ENCODE measurements at places on chromosomes 7 and 10. TPM values are rescaled to one million over a fixed set of nuclear protein-coding genes. Genes with fewer than 3 reads are reported as not detected.

Gene IPMK
- 1.8 TPM for total RNA-seq

Gene FBXL13
- total RNA-seq = 0.33 TPM

- H3K4me3 ChIP-seq = no peak overlapping the region
- H3K27ac ChIP-seq = no peak overlapping the region
- DNase-seq = no peak
- H3K36me3 ChIP-seq = no peaks in the 10 kb centered on the region
These were observed 107.3 kb upstream of the FRMD4A start for GRCh38 chr10:14438057-14438456.

Gene OR9A2
- total RNA-seq = not detected

Gene SYCE1
- not detected for total RNA-seq

DNA sequence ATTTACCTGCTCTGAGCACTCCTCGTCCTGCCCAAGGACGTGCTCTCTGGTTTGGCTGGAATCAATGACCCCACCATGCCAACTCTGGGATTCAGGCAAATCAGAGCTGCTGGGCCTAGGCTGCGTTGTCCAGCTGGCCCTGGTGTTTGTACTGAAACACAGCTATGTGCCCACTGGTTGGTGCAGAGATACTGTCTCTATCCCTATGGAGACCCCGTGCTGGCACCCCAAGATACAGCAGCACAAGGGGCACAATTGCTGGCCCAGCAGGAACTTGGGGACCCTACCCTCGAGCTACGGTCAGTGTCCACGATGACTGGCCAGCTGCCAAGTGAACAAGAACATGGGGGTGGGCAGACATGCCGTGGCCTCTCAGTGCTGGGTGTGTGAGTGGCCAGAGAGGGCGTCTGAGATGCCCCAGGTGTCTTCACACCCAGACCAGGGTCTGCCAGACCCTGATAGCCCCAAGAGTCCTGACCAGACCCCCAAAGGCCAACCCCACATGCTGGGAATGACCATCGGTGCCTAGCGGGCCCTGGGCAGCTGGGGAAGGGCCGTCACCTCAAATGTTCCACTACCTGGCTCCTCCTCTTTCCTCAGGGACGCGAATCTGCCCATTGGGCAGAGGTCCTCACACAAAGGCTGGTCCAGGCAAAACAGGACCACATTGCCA is 79.3 kb upstream of the ZNF479 start:
- no peaks in the 10 kb centered on the region for H3K36me3 ChIP-seq
- DNase-seq = no peak
- H3K27ac ChIP-seq = no peak overlapping the region
- H3K27me3 ChIP-seq = no peaks in the 10 kb centered on the region
- H3K4me1 ChIP-seq = no peaks in the 10 kb centered on the region
- no peak overlapping the region for H3K4me3 ChIP-seq

Gene VAX1
- total RNA-seq = not detected

Gene ZDHHC6
- 15.1 TPM for total RNA-seq

- peaks cover 100% of the 10 kb centered on the region for H3K27me3 ChIP-seq
- no peak overlapping the region for H3K27ac ChIP-seq
- H3K4me3 ChIP-seq = peak overlapping the region; percentile 31
- H3K4me1 ChIP-seq = peaks cover 41% of the 10 kb centered on the region
- no peak for DNase-seq
These were observed 950 bp downstream of the EVX1 start for GRCh38 chr7:27243340-27244163.

DNA sequence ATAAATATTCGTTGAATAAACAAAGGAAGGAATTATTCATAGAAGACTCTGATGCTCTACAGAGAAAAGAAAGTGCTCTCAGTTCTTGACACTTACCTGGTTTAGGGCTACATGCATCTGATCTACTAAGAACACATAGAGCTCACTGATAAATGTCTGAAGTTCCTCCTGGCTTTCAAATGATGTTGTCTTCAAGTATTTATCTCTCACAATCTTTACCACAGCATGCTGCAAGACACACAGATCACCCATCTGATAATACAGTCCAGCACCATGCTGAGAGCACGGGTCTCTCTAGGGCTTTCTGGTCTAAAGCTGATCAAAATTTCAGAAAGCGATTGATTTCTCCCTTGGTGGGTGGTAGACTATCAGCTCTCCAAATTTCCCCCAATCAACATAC is 44.5 kb upstream of the MRPS16 start:
- DNase-seq = no peak
- no peaks in the 10 kb centered on the region for H3K4me1 ChIP-seq
- no peak overlapping the region for H3K27ac ChIP-seq
- no peak overlapping the region for H3K4me3 ChIP-seq
- peaks cover 12% of the 10 kb centered on the region for H3K36me3 ChIP-seq
- H3K27me3 ChIP-seq = no peaks in the 10 kb centered on the region

Gene HOXA7
- total RNA-seq = not detected

DNA sequence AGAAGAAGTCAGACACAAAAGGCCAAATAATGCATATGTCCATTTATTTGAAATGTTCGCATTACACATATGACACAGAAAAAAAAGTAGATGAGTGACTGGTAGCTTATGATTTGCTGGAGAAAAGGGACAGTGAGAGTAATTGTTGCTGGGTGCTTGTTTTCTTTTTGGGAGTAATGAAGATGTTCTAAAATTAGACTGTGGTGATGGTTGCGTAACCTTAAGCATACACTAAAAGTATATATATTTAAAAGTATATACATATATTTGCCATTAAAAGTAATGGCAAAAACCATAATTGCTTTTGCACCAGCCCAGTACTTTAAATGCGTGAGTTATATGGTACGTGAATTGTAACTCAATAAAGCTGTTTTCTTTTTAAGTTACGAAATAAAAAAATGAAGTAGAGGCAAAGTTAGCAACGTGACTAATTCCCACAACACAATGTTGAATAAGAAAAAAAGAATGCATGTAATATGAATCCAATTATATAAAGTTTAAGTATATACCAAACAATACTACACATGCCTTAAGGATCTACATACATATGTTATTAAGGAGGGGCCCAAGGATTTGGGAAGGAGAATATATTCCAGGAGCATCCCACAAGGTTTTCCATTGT is 360.4 kb upstream of the CELF2 start:
- H3K27ac ChIP-seq = no peak overlapping the region
- H3K36me3 ChIP-seq = no peaks in the 10 kb centered on the region
- no peak overlapping the region for H3K4me3 ChIP-seq
- peaks cover under 1% of the 10 kb centered on the region for H3K4me1 ChIP-seq

Gene MXI1
- total RNA-seq = 58.6 TPM

DNA sequence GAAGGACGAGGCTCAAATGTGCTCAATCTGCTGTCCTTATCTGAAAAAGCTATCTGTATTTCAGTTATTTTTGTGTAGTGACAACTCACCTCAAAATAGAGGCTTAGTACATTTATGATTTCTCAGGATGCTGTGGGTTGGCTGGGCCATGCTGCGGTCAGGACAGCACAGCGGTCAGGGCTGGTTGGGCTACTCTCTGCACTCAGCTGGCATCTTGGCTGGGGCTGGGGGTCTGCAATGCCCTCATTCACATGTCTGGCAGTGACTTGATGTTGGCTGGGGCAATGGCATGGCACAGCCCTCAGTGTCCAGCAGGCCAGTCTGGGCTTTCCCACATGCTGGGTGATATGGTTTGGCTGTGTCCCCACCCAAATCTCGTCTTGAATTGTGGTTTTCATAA is 15.6 kb upstream of the INMT start:
- H3K36me3 ChIP-seq = no peaks in the 10 kb centered on the region
- H3K4me1 ChIP-seq = peaks cover 4% of the 10 kb centered on the region
- no peaks in the 10 kb centered on the region for H3K27me3 ChIP-seq

DNA sequence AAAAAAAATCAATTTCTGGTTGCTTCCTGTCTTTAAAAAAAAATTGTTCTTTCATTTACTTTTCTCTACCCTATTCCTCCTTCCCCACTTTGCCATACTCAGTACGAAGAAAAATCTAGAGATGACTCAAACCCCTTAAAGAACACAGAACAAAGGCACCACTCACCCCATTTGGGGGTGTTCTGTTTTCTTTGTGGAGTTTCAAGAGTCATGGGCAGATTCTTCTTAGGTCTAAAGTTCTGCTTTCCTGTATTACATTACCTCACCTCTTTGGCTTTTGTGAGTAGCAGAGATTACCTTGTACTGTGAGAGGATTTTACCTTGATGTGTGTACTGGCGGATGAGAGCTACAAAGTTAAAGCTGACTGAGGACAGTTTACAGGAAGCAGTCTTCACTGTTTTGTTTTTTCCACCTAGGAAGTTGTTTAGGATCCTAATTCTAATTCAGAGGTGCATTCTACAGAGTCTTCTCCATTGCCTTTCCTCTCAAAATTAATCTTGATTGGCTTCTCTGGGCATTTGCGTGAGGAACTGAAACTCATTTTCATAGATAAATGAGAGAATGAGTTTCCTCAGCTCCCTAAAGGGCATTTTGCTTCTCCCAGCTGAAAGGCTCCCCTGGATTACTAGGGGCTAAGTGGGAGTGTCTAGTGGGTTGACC is 20.7 kb downstream of the AVL9 start:
- H3K36me3 ChIP-seq = no peaks in the 10 kb centered on the region
- no peak overlapping the region for H3K4me3 ChIP-seq
- H3K27ac ChIP-seq = no peak overlapping the region
- no peaks in the 10 kb centered on the region for H3K27me3 ChIP-seq
- DNase-seq = no peak

DNA sequence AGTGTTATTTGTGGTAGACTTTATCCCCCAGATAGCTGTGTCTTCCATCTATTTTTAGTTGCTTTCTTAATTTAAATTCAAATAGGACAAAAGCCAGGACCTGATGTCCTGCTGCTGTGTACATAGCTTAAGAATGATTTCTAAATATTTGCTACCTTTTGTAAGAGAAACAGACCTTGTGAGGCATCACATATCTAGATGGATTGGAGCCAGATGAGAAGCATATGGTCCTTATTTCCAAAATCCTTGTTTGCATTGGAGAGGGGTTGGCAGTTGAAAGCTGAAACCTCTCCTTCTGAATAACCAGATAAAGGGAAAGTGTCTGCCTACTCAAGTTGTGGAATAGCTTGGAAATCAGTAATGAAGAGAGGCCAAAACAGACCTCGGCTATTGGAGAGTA is 50.7 kb upstream of the AMPH start:
- no peak for DNase-seq
- no peak overlapping the region for H3K27ac ChIP-seq
- peaks cover 13% of the 10 kb centered on the region for H3K4me1 ChIP-seq
- no peaks in the 10 kb centered on the region for H3K36me3 ChIP-seq
- H3K4me3 ChIP-seq = no peak overlapping the region

GRCh38 chr7:55770778-55771177 is 91.8 kb downstream of the SEPTIN14 start:
- no peaks in the 10 kb centered on the region for H3K4me1 ChIP-seq
- H3K27me3 ChIP-seq = no peaks in the 10 kb centered on the region
- no peaks in the 10 kb centered on the region for H3K36me3 ChIP-seq
- DNase-seq = no peak
- H3K4me3 ChIP-seq = no peak overlapping the region
- no peak overlapping the region for H3K27ac ChIP-seq

DNA sequence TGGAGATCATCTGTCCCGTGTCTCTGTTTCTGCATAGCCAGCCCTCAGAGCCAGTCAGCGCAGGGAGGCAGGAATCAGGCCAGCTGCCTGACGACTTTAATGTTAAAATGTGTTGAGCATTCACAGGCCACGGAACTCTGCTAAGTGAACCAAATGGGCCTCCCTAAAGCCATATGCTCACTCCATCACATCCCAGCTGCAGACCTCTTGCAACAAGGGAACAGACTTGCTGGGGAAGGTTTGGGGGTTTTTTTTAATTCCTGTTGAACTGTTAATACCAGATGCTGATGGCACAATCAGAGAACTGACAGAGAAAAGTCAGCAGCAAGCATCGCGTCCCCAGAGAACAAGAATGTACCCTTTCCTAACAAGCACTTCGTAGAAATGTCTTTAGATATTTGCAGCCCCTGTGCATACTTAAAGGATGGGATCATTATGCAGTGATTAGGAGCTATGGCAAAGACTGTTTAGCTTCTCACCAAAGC is 900.4 kb upstream of the AUTS2 start:
- no peak overlapping the region for H3K27ac ChIP-seq
- H3K27me3 ChIP-seq = no peaks in the 10 kb centered on the region
- no peaks in the 10 kb centered on the region for H3K4me1 ChIP-seq
- H3K36me3 ChIP-seq = no peaks in the 10 kb centered on the region

DNA sequence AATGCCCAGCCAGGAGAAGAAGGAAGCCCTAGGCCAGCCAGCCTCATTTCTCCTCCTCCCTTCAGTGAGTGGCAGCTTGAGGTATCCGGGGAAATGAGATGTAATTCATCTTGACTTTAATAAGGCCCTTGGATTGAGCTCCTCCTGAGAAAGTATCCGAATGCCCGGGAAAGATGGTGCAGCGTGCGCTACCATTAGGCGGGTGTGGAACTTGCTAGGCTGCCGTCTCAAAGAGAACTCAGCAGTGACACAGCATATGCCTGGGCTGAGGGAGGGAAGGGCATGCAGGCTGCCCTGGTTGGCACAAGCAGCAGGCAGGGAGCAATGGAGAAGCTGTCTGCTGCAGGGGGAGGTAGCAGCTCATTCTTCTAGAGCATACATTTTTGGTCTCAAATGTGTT is 659.8 kb upstream of the FOXK1 start:
- no peak overlapping the region for H3K27ac ChIP-seq
- DNase-seq = no peak
- no peaks in the 10 kb centered on the region for H3K27me3 ChIP-seq
- no peaks in the 10 kb centered on the region for H3K36me3 ChIP-seq
- no peak overlapping the region for H3K4me3 ChIP-seq

Gene TACC2
- total RNA-seq = 357 TPM

DNA sequence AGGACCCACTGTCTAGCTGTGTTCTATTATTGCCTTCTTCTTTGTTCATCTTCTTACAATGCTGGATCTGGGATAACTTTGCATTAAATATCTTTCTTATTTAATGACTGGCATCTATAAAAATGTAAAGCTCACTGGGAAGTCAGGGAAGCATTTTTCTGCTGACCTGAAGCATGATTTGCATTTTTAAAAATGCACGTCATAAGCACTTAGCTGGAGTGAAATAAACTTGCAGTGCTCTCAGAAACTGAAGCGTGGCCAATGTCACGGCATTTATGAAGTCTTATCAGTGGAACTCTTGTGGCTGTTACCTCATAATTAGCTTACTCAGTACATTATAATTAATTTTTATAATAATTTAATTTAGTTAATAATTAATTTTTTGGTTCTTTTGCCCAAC is 59.1 kb downstream of the FRMD4A start:
- H3K4me1 ChIP-seq = no peaks in the 10 kb centered on the region
- no peaks in the 10 kb centered on the region for H3K36me3 ChIP-seq
